ENCODE measurements at places on chromosomes 12 and 14. TPM values are rescaled to one million over a fixed set of nuclear protein-coding genes. Genes with fewer than 3 reads are reported as not detected.

PLBD1 gene
- 4.6 TPM for total RNA-seq

IGFBP6 gene
- total RNA-seq = 246 TPM

CNIH1 gene
- 254 TPM for total RNA-seq

OR4E1 gene
- not detected for total RNA-seq

FAR2 gene
- not detected for total RNA-seq

PPP1R1A gene
- total RNA-seq = 0.14 TPM

NPAS3 gene
- total RNA-seq = not detected

MTHFD1 gene
- 101 TPM for total RNA-seq

KRT78 gene
- total RNA-seq = 0.10 TPM

HCAR3 gene
- 0.08 TPM for total RNA-seq

Measured in A549 treated with AZD2906 at 1 μM for 4 hours (cell line).